ENCODE measurements at places on chromosomes 7 and 10.

- no peak for DNase-seq
These were observed 793.9 kb downstream of the SORCS3 start for GRCh38 chr10:105434970-105435369.

GRCh38 chr7:67344481-67345193 is 348.0 kb downstream of the TYW1 start:
- no peak for DNase-seq

DNA sequence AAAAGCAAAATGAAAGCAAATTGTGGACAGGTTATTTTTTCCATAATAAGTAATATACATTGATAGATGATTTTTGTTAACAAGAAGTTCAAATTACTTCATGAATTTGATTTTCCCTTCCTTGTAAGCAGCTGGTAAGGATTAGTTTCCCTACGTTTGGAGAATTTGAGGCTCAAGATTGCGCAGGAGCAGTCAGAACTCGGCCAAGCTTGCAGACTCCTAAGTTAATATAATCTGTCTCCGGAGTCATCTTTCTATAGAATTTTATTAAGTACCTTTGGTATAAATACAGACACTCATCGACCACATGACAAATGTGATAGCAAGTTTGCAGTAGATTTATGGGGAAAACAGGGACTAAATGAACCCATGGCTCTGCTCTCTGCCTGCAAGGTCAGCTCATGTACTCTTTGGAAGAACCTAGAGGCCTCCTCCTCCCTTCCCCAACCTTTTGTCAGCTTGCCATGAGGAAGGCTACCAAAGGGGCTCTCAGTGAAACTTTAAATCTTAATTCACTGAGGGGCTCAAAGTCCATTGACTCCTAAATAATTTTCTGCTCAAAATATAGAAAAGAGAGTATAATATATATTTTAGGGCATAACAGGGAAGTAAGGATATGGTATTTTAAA is 89.2 kb upstream of the CTTNBP2 start:
- no peak for DNase-seq

DNA sequence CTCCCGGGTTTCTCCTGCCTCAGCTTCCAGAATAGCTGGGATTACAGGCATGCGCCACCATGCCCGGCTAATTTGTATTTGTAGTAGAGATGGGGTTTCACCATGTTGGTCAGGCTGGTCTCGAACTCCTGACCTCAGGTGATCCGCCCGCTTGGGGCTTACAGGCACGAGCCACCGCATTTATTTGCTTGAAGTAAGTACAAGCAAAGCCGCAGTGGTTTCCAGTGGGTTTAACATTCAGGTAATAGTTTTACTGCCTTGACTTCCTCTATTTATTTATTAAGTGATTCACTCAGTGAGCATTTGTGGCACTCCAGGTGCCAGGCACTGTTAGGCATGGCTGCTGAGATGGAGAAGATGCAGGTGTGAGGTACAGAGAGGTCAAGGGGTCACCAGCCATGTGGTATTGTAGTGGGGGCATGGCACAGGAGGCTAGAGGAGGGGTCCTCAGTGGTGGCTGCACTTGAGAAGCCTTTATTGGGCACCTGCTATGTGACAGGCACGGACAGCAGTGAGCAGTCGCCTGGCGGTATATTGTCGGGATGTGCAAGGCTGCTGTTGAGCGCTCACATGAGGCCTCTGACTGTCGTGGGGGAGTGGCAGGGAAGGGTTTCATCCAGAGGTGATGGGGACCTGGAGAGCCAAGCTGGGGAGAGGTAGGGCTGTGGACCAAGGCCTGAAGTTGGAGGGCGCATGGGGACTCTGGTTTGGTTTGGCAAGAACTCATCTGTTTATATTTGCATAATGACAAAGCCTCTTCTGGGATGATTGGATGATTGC is 54.9 kb downstream of the DOCK1 start:
- DNase-seq: no peak

- no peak for DNase-seq
These were observed 57.9 kb downstream of the BUB3 start for GRCh38 chr10:123212063-123212462.

GRCh38 chr7:30977896-30978564 is 14.3 kb downstream of the GHRHR start:
- DNase-seq: peak; percentile 55

DNA sequence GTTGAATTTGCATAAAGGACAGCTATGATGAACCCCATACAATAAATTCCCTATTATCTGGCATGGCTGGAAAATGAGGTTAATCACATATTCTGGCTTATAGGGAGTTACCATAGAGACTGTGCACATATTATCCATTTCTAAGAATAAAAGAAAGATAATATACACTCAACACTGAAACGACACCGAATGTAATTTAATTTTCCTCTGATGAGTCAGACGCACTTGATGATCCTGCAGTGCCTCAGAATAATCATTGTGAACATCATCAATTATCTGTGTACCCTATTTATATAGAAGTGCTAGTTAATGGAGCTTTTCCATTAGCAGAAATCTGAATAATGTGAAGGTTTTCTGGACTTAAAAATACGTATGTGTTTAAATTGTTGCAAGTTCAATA is 60.2 kb downstream of the SGCE start:
- no peak for DNase-seq

DNA sequence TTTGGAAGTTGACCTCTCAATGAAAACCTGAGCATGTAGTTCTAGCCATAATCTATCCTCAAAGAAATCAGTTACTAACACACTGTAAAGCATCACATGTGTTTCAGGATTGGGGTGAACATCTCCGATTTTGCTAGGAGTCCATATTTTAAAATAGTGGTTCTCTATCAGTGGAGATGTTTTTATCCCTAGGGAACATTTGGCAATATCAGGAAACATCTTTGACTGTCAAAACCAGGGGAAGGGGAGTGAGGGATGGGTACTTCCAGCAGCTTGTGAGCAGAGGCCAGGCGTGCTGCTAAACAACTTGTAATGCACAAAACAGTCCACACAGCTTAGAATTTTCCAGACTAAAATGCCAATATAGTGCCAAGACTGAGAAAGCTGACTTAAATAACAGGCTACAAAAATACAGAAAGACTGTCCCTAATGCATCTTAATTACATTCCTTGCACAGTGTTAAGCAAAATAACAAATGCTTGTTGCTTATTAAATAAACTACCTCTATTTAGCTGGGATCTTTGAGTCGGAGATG is 120.9 kb downstream of the CRPPA start:
- no peak for DNase-seq

DNA sequence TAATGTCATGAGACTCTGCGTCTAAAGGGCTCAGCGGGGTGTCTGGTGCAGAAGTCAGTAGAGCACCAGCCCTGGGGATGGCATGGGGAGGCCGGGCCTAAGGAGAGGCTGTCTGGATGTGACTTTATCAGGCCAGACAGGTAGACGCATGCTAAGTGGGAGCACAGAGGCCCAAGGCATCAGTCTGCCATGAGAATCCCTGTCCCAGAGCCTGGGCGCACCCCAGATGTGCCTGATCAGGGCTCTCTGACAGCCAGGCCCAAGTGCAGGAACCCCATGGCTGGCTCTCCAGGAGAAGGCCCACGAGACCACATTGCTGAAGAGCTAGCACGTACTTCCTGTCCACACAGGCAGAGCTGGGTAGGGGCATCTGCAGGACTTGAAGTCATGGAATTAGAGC is 48.0 kb upstream of the CPXM2 start:
- no peak for DNase-seq

DNA sequence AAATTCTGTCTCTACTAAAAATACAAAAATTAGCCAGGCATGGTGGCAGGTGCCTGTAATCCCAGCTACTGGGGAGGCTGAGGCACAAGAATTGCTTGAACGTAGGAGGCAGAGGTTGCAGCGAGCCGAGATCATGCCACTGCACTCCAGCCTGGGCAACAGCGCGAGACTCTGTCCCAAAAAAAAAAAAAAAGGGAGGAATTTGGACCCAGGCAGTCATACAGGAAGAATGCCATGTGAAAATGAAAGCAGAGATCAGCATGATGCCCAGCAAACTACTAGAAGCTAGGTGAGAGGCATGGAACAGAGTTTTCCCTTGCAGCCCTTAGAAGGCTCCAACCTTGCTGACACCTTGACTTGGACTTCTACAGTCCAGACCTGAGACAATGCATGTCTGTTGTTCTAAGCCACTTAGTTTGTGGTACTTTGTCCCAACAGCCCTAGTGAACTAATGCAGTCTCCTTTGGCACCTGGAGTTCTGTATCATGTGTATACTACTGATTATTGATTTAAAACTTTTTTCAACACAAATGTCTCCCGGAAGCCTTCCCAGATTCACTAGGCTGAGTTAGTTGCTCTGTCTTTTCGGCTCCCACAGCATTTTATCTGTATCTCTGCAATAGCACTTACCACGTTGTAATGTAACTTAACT is 10.2 kb upstream of the BAG3 start:
- DNase-seq: no peak

GRCh38 chr10:48896756-48897440 is 42.7 kb downstream of the LRRC18 start:
- DNase-seq: peak; percentile 25
